ENCODE measurements at places on chromosomes 3 and 15.

DNA sequence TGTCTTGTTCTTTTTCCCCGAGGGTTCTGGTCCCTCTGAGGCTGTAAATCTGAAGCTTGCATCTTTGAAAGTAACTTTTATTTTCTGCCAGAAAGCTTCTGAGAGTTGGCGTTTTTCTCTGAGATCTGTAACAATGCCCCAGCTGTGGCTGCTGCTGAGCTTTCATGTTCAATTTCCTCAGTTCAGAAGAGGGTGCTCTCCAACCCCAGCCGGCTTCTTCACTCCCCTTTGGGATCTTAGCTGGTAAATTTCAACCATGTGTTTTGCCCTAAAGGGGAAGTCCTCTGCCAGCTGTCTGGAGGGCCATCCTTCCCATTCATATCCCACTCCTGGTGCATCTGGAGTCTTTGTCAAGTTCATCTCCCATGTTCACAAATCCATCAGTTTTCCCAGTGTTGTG, 18.3 kb upstream of the CFAP100 start:
- no peak overlapping the region for H3K27ac ChIP-seq
- no peaks in the 10 kb centered on the region for H3K4me1 ChIP-seq
- H3K4me3 ChIP-seq: no peak overlapping the region
- H3K27me3 ChIP-seq: peaks cover 2% of the 10 kb centered on the region
- no peaks in the 10 kb centered on the region for H3K36me3 ChIP-seq

- H3K27ac ChIP-seq: no peak overlapping the region
- H3K36me3 ChIP-seq: no peaks in the 10 kb centered on the region
- no peaks in the 10 kb centered on the region for H3K4me1 ChIP-seq
- no peaks in the 10 kb centered on the region for H3K27me3 ChIP-seq
- H3K4me3 ChIP-seq: no peak overlapping the region
Observed at GRCh38 chr3:113912552-113913236, 35.1 kb upstream of the ZDHHC23 start.

DNA sequence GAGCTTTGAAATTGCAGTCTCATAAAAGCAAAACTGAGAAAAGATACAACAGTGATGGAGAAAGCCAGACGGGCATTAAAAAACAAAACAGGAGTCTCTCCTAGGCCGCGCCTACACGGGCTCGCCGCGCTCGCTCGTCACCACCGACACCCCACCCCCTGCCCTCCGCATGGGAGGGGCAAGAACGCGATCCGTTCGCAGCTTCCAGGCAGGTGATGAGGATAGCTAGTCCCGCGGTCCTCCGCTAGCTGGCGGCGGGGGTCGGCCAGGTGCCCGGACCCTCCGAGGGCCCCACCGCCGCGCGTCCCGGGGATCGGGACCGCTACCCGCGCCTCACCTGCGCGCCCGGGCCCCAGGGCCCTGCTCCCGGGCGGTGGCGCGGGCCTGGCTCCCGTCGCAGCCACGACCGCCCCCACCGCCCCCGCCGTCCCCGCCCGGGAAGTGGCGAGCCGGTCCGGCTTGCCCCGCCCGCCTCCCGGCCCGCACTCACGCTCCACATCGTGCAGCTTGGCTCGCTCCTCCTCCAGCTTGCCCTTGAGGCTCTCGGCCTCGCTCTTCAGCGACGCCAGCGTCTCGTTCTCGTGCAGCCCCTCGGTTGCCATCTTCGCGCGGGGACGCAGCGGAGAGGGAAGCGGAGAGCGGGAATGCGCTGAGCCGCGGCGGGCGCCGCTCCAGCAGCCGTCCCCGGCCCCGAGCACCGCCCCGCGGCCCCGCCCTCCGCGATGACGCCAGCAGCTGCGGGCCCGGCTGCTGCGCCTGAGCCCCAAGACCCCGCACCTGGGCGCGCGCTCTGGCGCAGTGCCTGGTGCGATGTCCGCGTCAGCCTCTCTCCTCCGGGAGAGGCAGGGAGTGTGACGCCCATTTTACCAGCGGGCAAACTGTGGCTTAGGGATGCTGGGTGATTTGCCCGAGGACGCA, 11.7 kb downstream of the GNB5 start:
- peak overlapping the region; percentile 96 for H3K4me3 ChIP-seq
- H3K27me3 ChIP-seq: no peaks in the 10 kb centered on the region
- no peaks in the 10 kb centered on the region for H3K36me3 ChIP-seq
- DNase-seq: peak; percentile 81

DNA sequence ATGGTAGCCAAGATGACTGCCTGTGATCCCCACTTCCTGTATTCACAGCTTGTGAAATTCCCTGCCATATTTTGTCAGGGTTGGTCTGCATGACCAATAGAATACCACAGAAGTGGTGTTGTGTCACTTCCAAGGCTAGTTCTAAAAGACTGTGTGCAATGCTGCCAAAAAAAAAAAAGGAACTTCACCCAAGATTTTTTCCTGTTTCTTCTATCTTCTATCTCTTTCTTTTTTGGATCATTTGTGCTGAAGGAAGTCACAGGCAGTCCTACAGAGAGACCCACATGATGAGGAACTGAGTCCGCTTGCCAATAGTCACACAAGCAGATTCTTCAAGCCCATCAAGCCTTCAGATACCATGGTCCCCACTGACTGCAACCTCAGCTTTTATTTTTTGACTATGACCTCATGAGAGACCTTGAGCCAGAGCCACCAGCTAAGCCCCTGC, 18.1 kb upstream of the RAF1 start:
- no peaks in the 10 kb centered on the region for H3K4me1 ChIP-seq
- H3K27me3 ChIP-seq: no peaks in the 10 kb centered on the region
- H3K4me3 ChIP-seq: no peak overlapping the region
- H3K36me3 ChIP-seq: no peaks in the 10 kb centered on the region

- H3K4me3 ChIP-seq: no peak overlapping the region
- H3K27me3 ChIP-seq: peaks cover 8% of the 10 kb centered on the region
- no peak overlapping the region for H3K27ac ChIP-seq
- peaks cover 33% of the 10 kb centered on the region for H3K4me1 ChIP-seq
Observed at GRCh38 chr15:40435023-40435709, 5.6 kb upstream of the BAHD1 start.

DNA sequence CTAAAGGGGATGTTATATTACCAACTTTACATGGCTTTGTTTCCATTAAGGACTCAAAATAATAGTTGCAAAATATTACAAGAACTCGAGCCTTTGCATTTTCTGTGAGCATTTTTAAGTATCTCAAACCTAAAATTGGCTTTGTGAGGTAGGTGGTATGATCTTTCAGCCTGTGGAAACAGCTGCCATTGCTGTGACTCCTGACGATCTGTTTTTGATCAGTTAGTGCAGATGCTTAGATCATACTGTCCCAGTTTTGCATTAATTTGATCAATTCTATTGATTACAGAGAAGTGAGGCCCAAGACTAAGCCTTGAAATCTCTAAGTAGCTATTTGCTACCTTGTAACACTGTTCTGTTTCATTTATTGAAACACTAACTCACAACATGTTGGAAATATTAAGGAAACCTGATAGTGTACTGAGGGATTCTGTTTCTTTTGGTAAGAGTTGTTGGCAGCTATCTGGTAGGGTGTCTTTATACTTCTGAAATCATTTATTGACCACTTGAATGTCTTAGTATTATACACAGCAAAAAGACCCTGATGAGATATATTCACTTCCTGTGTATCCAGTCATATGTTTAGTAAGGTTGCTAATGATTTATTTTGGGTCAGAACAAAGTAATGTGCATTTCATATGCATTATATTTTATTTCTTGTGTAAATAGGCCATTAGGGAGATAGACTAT, 14.8 kb downstream of the SKIL start:
- DNase-seq: no peak
- no peak overlapping the region for H3K27ac ChIP-seq
- peaks cover 2% of the 10 kb centered on the region for H3K4me1 ChIP-seq
- H3K36me3 ChIP-seq: no peaks in the 10 kb centered on the region
